ENCODE measurements at places on chromosomes 12 and 14.

DNA sequence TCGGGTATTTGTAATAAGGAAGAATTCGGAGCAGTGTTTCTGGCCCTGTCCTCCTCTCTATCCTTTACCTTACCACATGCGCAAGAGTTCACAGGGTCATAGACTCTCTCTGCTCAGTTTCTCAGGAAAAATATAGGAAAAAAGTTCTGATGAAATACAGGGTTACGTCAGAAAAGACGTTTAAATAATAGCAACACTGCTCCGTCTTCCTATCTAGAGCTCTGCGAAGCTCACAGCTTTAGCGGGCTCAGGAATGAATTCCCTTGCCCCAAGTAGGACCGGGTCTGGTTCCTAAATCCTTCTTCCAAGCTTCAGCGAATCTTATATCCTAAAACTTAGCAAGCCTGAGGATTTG, 365 bp downstream of the CCDC59 start:
- DNase-seq, result no peak

DNA sequence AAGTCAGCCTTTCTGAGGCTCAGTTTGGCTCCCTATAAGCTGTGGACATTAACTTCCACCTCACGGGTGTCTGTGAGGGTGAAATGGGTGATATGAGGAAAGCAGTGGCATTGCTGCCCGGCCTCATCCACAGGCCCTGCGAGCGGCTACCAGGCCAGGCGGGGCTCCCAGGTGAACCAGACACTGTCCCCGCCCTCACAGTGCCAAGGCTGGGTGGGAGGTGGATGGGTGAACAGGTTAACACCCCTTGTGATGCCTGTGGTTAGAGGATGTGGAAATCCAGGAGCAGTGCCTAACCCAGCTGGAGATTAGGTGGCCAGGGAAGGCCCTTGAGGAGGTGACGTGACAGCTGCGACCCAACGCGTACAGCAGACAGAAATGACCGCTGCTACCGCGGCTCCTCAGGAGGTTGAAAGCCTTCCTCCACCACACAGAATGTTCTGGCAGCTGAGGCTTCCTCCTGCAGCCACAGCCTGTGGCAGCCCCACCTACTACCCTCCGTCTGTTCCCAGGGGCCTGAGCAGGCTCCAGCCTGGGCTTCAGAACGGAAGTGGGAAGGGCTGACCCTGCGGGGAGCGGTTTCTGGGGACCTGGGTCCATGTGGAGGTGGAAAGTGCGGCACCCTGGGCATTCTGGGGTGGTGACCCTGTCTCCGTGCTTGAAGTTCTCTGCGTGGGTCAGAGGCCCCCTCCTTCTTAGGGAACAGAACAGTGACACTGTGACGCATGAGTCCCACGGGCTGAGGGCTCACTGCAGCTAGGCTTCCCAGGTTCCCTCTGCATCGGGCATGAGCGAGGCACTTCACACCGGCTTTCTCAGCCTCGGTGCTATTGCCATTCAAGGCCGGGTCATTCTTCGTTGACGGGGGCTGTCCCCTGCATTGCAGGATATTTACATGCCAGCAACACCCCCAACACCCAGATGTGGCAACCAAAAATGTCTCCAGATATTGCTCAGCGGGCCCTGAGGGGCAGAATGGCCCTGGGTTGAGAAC, 9.7 kb downstream of the MMAB start:
- no peak for DNase-seq

DNA sequence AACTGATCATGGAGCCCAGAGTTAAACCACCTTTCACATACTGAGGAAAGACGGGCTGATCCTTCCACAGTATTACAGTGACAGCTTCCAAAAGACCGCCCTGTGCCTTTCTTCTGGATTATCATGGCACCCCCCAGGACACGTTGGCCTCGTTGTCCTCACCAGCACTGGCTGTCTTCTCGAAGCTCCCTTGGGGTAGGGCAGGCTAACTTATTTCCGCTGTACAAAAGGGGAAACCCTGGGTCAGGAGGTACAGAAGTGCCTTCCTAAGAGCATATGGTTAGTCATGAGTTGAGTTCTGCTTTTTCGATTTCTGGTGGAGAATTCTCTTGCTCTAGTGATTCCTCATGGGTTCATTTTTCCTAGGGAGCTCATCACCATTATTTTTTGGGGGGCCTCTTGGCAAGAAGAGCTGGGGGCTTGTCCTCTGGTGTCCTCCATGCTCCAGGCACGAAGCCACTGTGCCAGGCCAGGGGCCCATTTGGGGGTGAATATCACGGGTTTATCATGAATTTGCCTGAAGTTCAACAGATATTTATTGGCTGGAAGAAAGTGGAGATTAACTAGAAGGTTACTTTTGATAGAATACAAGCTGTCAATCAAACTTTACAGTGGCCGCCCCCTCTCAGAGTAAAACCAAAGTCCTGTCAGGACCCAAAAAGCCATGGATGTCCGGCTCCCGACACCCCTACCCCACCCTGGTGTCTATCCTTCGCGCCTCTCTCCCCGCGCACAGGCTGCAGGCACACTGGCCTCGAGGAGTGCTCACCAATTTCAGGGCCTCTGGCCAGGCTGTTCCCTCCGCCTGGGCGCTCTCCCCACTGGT, 8.8 kb upstream of the TRAF3 start:
- DNase-seq, result no peak

DNA sequence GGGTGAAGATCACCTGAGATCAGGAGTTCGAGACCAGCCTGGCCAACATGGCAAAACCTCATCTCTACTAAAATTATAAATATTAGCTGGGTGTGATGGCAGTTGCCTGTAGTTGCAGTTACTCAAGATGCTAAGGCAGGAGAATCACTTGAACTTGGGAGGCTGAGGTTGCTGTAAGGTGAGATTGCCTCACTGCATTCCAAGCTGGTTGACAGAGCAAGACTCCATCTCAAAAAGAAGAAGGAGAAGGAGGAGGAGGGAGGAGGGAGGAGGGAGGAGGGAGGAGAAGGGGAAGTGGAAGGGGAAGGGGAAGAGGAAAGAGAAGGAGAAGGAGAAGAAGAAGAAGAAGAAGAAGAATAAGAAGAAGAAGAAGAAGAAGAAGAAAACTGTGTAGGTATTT, 17.0 kb downstream of the RNASE10 start:
- DNase-seq, result no peak

- no peak for DNase-seq
Observed at GRCh38 chr12:110768960-110769359, 26.3 kb upstream of the PPP1CC start.

GRCh38 chr14:75380656-75381055, 47.2 kb upstream of the JDP2 start:
- DNase-seq, result no peak

- DNase-seq, result no peak
Observed at GRCh38 chr14:95256776-95257060, 63.0 kb downstream of the CLMN start.

- DNase-seq, result no peak
Observed at GRCh38 chr14:57578801-57579200, 85.1 kb upstream of the CCDC198 start.

GRCh38 chr12:71719647-71720370, 33.9 kb downstream of the TMEM19 start:
- no peak for DNase-seq

- no peak for DNase-seq
Observed at GRCh38 chr12:39884616-39885125, 221.2 kb downstream of the SLC2A13 start.

GRCh38 chr14:35367056-35367372, 37.5 kb downstream of the NFKBIA start:
- DNase-seq, result no peak

GRCh38 chr14:93926245-93926872, 785 bp upstream of the FAM181A start:
- DNase-seq, result no peak

GRCh38 chr12:60920841-60921495, 1325.1 kb downstream of the SLC16A7 start:
- no peak for DNase-seq

GRCh38 chr12:55909513-55909884, 18.2 kb downstream of the PYM1 start:
- DNase-seq, result no peak

- DNase-seq, result no peak
Observed at GRCh38 chr14:32189811-32190210, 12.0 kb upstream of the RNU6-7 start.

DNA sequence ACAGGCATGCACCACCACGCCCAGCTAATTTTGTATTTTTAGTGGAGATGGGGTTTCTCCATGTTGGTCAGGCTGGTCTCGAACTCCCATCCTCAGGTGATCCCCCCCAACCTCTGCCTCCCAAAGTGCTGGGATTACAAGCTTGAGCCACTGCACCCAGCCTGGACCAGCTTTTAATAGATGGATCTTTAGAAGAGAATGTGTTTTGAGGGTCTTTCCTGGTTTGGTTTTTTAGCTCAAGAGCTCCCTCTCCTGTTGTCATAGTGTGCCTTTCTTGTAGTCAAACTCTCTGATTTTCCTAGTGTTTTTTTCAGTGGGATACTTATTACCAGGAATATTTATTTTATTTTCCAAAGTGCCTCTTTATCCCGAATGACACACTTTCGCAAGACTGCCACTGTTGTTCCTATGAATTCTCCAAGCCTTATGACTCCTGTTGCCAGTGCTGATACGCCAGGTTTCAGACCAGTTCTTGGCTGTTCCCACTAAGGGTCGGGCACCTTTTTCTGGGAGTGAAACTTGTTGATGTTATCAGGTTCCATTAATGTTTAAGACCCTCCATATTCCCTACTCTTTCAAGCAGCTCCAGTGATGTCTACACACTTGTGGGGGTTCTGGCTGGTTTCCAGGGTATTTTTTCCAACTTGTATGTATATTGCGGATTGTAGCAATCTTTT, 31.5 kb upstream of the LIMA1 start:
- no peak for DNase-seq

- no peak for DNase-seq
Observed at GRCh38 chr14:62777510-62777909, 267.7 kb downstream of the KCNH5 start.

DNA sequence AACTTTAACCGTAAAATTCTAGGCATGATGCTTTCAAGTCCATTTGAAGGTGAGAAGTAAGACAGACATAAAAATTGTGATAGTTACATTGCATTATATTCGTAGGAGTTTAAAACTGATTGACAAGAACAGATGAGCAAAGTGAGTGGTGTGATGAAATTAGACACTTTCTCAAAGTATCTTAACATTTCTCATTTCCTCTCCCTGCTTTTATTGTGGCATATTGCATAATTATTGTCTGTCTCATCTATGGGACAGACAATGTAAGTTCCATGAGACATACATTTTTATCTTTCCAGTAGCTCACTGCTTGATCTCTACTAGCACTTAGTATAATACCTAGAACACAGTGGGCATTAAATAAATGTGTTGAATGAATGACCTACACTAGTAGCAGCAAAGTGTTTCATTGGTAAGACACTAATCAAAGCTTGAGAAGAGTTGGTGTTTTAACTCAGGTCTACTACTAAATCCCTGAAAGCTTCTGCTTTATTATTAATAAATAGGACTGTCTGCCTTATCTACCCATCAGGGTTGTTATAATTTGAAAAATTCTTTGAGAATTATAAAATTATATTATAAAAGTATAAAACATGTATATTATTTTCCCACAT, 19.0 kb downstream of the A2M start:
- no peak for DNase-seq

Measured in stimulated activated CD8-positive, alpha-beta memory T cell treated with anti-CD3 and anti-CD28 coated beads, Interleukin-7, amount 100 ng/mL, for 48 hours (primary cell).